ENCODE measurements at places on chromosomes 5 and 9.

- no peak for DNase-seq
Observed at GRCh38 chr5:81779916-81780266, 29.0 kb upstream of the SSBP2 start.

- DNase-seq = no peak
Observed at GRCh38 chr5:168274406-168274805, 17.0 kb upstream of the WWC1 start.

DNA sequence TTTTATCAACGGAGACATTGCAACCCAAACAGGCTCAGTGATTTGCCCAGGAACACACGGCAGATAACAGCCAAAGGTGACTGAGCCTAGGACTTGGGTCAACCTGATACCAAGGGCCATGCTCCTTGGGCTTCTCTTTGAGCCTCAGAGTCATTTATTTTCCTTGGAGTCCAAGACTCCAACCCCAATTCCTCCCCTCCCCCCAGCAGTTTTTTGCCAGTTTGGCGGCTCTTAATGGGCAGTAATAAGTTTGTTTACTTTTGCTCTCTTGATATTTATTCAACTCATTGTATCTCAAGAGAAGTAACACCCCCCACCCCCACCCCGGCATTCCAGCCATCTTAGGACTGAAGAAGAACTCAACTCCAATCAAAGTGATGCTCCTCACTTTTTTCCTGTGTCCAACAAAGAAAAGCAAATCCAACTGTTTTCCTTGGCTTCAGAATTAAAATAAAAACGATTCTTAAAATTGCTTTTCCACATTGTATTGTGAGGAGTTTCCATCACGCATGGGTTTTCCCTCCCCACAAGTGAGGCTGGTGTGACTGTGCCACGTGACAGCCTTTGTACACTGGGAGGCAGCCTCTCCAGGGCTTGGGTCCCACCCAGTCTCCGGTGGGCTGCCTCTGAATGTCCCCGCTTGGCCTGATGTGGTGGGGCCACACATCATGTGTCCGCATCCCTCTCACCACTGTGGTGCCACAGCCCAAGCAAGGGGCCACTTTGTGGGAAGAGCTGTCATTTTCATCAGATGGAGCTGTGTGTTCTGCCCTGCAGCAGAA is 9.1 kb downstream of the ANGPTL2 start:
- DNase-seq = no peak

DNA sequence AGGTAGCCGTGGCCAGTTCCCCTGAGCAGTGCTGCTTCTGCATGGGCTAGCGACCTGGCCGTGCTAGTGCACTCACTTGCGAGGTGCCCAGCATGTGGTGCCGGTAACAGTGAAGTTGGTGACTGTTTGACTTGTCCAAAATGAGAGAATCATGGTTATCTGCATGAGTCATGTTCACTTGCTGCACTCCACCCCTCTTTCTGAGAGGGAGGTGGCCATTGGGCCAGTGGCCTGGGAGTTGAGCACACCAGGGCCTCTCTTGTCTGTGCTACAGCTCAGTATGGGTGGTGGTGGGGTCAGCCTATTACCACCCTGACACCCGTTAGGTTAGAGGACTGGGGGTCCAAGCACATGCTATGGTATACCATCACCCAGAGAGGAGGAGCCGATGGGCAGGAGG is 55.4 kb upstream of the GARNL3 start:
- DNase-seq = peak; percentile 14

GRCh38 chr5:85388770-85389169 is 1004.1 kb upstream of the EDIL3 start:
- DNase-seq = no peak

- no peak for DNase-seq
Observed at GRCh38 chr5:65832603-65833228, 93.7 kb upstream of the ERBIN start.

DNA sequence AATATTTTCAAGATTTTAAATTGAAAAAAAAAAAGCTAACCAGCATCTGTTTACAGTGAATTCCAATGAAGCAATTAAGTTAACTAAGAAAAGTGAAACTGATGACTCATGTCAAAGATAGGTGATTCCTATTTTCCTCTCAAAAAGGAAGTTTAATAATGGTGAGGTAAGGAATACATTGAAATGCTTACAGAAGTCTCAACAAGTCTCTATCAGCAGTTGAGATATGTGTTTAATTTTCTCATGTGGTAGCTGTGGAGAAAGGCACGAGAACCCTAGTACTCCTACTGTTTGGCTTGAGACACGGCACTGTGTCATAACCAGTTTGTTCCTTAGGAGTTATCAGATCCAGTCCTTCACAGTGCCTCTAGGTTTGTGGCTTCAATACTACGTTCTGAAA is 114.5 kb downstream of the SLC25A46 start:
- no peak for DNase-seq

DNA sequence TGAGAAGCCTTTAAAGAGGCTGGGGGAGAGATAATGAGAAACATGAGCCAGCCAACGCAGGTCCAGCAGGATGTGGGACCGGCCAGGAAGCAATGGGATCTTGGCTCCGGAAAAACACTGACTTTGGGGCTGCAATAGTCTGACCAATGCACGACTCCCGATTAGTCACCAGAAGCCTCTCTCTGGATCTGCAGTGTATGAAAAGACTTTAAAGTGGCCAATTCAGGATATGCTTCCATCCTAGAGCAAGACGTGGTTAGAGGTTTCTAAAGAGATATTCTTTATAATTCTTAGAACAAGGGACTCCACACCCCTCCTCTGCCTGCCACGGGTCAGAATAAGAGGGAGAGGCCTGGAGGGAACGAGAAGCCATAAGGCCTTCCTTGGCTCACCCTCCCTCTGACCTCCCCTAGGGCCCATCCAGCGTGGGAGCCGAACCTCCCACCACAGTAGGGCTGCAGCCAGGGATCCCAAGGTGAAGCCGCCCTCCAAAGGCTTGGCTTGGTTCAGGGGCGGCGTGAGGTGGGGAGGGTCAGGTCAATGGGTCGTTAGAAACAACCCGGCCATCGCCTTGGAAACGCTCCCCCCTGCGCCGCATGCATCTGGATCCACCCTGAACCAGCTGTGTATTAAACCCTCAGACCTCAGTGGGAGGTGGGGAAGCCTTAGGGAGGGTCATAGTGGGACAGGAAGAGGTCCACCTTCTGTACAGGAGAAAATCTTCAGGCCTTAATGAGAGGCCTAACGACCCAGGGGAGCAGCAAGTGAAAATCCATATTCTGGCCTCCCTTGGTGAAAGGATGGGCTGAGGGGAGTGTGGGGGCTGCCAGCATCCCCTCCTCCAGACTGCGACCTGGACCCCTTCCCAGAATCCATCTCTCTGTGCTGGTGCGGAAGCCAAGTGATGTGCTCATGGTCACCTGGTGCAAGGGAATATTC is 11.1 kb downstream of the FGF1 start:
- no peak for DNase-seq

GRCh38 chr9:110821064-110821463 is 152.5 kb downstream of the MUSK start:
- no peak for DNase-seq

GRCh38 chr5:160887780-160888179 is 35.8 kb upstream of the ATP10B start:
- no peak for DNase-seq

GRCh38 chr9:2289263-2289662 is 274.1 kb downstream of the SMARCA2 start:
- DNase-seq = no peak

- no peak for DNase-seq
Observed at GRCh38 chr9:113651896-113652295, 188.4 kb downstream of the RGS3 start.

- DNase-seq = no peak
Observed at GRCh38 chr5:2570586-2570985, 180.9 kb downstream of the IRX2 start.

DNA sequence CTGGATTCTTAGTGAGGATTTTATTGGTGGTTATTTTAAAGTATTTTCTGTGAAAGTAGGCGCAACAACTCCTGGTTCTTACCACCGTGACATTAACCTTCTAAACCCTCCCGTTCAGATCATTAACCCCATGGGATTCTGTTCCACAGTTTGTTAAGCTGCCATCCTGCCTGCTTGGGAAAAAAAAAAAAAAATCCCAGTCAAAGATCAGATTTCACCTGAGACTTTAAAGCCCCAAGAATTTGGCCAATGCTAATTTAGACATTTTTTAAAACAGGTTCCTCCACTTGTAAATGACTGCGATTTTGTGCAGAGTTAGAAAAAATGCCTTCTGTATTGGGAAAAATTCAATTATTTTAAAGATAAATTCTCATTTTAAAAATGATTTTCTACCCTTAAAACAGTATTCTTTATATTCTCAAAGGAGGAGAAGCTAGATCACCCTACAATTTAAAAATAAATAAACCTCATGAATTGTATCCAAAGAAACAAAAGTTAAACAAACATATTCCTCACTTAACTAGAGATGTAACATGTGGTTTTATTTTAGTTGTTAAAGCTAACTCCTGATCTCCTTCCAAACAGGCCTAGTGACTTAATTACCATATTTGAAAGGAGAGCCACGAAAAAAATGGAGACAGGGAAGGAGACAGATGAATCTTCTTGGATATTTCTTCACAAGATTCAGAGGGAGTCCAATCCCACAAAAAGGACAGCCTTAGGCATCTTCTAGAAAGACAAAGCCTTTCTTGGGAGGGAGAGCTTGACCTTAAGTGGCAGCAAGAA is 93.1 kb upstream of the IFNK start:
- DNase-seq = no peak

DNA sequence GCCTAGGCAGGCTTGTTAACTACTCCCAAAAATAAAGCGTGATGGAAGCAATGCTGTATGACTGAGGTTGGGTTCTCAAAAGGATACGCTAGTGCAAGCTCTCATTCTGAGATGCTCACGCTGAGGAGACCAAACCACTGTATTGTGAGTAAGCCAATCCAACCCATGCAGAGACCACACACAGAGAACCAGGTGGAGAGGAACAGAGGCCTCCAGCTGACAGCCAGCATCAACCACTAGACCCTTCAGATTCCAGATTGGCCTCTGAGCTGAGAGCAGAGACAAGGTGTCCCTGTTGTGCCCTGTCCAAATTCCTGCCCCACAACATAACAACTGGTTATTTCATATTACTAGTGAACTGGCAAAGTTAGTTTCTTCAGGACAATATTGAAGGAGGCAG is 4.5 kb downstream of the TSTD2 start:
- no peak for DNase-seq

DNA sequence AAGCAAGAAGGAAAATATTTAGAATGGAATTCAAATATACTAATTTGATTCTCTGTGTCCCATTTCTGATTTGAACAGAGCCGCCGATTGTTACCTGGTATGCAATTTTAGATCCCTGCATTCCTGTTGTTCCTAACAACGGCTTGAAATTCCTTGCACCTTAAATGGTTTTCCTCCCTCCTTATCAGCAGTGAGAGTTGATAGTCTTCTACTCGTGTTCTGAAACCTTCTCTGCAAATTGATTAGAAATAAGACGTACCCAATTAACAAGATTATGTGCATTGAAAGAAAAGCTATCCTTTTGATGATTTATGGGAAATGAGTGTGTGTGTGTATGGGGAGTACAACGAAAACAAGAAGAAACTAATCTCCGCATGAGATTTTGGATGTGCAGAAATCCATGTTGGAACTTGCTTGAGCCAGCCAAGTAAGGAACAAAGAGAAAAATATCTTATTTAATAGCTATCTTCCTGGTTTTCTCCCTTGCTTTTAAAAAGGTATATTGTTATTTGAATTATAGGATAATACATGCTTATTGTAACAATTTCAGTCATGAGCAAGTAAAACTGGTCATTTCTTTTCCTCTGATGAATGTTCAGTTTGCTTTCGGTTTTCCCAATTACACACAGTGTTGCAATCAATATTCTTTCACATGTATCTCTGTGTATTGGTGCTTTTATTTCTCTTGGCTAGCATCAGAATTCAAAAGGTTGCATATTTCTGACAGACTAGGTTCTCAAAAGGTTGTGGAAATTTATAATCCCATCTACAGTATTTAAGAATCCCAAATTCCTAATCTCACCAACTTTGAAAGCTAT is 211.1 kb upstream of the ACTBL2 start:
- DNase-seq = no peak

GRCh38 chr9:36933676-36934215 is 100.3 kb downstream of the PAX5 start:
- DNase-seq = no peak

DNA sequence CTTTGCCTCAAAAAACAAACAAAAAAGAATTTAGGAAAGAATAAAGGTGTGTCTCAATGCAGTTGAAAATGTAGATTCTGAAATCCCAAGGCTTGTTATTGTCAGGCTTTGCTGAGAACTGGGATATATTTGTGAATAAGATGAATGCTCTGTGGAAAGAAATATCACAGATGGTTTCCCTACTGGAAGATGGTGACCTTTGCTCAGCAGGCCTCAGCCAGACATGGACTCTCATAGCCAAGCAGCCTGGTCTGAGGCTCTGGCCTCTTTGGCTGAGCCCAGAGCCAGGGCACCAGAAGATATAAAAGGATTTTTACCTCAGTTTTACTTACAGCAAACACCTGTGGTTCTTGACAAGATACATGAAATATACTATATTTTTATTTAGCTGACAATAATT is 37.1 kb downstream of the AGXT2 start:
- no peak for DNase-seq

GRCh38 chr9:8863069-8863468 is 1063.5 kb upstream of the DMAC1 start:
- no peak for DNase-seq

Data from activated naive CD4-positive, alpha-beta T cell treated with anti-CD3 and anti-CD28 coated beads, Interleukin-2, amount 10 ng/mL, durations not matched to agents 7 days and 5 days (primary cell).